HT-29 (cell line): ENCODE measurements at places on chromosomes 2 and 18. TPM values are rescaled to one million over a fixed set of nuclear protein-coding genes. Genes with fewer than 3 reads are reported as not detected.

SCN2A gene
- total RNA-seq: not detected in 2 replicates

PROKR1 gene
- total RNA-seq: not detected in 2 replicates

ERICH2 gene
- total RNA-seq: 0.42 TPM in 1 of 2 replicates, not detected in the other

PAX8 gene
- total RNA-seq: 1.5 and 3.4 TPM in 2 replicates

KIF3C gene
- 1.9 and 3.2 TPM in 2 replicates for total RNA-seq

ZBTB7C gene
- 15.1 and 17.1 TPM in 2 replicates for total RNA-seq

GAL3ST2 gene
- total RNA-seq: not detected in 2 replicates

TMEM247 gene
- total RNA-seq: not detected in 2 replicates
